ENCODE measurements at places on chromosomes 13 and 19.

DNA sequence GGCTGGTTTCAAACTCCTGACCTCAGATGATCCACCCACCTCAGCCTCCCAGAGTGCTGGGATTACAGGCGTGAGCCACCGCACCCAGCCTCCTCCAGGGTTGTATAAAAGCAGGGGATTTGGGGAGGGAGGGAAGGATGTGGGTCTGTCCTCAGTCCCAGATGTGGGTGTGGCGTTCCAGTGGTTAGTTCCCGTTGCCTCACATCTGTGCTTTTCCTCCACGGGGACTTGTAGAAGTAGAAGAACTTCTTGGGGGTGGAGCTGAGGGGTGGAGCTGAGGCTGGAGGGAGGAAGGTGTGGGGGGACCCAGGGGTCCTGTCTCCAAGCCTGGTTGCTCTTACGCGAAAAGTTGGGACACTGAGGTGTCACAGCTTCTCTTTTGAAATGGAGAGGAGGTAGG, 514 bp upstream of the MCEMP1 start:
- DNase-seq = no peak

GRCh38 chr13:98405107-98405571, 171.8 kb downstream of the STK24 start:
- no peak for DNase-seq

- no peak for DNase-seq
These were observed 4.0 kb downstream of the PIK3R2 start for GRCh38 chr19:18156841-18157464.

- DNase-seq = no peak
These were observed 681 bp downstream of the SLC5A5 start for GRCh38 chr19:17872251-17873001.

DNA sequence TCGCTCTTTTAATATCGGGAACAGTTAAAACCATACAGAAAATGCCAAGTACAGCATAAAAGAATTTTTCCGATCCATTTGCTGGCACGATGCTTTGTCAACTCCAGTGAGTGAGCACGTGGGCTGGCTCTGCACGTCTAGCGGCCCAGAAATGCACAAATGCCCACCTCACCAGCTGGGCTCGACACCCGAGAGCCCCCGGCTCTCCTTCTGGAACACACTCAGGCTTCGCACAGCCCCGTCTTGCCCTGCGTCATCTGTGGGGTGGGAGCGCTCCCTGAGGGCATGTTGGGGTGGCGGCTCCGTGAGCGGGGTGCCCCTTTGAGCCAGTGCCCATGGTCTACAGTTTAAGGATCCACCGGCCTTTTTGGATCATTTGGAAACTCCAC, 24.5 kb downstream of the ATP4B start:
- DNase-seq = no peak

Measured in stimulated activated CD8-positive, alpha-beta memory T cell treated with anti-CD3 and anti-CD28 coated beads, Interleukin-4, amount 100 ng/mL, for 1 hour (primary cell).